ENCODE measurements at places on chromosomes 2 and 18.
A peak's percentile ranks its signal among the peaks of the same experiment; 100 is the strongest.

DNA sequence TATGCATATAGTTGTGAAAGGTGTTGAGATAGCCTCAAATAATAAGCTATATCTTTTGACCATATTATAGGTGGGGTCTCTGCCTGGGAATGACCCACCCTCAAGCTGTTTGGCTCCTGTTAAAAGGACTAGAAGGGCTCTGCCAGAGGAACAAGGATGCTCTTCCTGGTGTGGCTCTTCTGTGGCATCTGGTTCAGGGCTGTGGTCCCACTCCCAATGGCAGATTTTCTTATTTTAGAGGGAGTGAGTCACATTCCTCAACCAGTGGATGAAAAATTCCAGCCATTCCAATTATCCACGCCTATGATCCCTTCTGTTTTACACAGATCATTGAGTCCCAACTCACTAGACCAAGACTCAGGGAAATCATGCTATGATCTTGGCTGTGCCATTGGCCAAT, 119.9 kb downstream of the PARD3B start:
- peak; percentile 10 for DNase-seq

- no peak for DNase-seq
Measured at GRCh38 chr2:36695746-36696415, 626 bp upstream of the VIT start.

DNA sequence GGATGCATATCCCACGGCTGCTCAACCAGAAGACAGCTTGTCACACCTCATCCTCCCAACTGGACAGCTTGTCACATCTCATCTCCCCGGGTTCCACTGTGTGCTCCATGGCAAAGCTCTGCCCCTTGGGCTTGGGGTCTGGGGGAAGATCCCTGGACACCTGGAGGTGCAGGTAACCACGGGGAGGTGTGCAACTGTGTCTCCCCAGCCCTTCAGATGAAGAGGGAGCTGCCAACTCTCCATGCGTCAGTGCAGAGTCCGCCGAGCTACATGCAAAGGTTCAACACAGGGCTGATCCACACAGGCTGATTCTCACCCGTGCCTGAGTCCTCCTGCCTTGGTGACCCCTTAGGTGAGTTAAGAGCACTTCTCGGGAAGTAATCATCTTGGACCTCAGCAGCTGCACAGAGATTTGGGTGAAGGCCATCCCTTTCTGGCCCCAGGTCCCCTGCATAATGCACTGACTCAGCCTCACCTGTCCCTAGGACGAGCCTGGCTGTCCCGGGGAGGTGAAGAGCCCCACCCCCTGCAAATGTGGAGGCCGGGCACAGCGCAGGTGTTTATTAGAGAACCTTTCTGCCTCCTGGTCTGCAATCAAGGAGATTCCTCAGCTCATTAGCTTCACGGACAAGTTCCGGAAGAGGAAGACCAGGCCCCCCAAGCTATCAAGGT, 157.9 kb downstream of the PXDN start:
- no peak for DNase-seq

- no peak for DNase-seq
Measured at GRCh38 chr18:10909724-10910123, 239.6 kb downstream of the PIEZO2 start.

DNA sequence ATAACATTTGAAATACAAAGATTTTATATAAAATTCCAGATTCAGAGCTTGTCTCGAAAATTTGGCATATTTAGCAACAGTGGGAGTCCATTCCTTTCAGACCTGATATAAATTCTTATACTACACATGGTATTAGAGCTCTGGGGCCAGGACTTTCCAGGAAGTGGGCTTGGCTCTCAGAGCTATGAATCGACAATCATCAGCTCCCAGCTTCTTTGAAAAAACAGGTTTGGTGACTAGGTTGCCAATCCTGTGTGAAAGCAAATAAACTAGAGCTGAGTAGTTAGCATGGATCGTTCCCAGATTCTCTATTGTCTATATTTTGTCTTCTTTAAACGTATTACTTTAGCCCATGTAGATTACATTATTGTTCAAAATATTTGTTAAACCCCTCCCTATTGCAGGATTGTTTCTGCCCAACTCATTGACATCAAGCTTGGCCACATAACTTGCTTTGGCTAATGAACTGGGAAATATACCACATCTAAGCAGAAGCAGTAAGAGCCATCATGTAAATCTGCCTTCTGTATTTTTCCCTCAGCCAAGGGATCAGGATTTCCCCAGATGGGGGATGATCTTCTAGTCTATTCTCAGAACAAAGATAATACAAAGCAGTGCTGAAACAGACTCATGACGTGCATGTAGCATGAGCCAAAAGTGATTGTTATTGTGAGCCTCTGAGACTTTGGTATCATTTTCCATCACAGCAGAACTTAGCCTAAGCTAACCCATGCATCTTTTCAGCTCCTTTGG, 105.4 kb downstream of the KCNH7 start:
- no peak for DNase-seq

DNA sequence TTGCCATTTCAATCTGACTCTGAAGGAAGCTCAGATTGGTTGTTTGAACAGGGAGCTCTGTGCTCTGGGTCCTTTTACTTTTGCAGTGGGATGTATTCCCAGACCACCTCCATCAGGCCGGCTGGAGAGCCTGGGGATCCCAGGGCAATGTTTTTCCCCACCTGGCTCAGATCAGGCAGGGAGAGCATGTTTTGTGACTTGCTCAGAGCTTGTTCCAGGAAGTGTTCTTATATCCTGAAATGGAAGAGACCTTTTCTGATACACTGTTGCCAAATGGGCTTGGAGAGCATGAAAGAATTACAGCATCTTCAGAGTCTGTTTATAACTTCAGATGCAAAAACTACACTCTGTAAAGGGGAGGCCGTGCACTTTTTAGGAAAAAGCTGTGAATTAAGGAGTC, 56.0 kb downstream of the LIPG start:
- no peak for DNase-seq

DNA sequence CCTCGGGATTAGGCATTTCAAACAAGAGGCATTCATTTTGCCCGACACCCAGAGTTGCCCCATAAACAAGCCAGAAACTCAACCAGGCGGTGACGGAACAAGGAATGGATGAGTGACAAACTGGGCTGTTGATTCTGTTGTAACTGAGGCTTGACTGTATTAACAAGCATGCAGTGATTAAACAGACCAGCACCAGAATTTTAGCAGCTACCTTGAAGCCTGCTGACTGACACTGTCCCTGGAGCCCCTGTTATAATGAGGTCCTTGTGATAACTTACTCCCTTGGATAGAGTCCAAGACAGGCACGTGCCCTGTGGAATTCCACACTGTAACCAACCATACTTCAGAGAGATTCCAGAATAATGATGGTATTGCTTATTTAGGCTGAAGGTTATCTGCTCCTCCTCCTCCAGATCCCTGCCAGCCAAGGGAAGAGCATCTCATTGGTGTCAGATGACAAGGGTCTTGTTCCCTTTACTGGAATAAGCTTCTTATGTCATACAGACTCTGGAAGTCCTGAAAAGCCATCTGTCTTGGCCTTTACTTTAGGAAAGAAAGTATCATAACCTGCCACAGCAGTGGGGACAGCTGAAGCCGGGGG, 97.1 kb upstream of the RMDN2 start:
- DNase-seq: no peak

GRCh38 chr2:69217333-69218080, 169.5 kb downstream of the GFPT1 start:
- DNase-seq: no peak

DNA sequence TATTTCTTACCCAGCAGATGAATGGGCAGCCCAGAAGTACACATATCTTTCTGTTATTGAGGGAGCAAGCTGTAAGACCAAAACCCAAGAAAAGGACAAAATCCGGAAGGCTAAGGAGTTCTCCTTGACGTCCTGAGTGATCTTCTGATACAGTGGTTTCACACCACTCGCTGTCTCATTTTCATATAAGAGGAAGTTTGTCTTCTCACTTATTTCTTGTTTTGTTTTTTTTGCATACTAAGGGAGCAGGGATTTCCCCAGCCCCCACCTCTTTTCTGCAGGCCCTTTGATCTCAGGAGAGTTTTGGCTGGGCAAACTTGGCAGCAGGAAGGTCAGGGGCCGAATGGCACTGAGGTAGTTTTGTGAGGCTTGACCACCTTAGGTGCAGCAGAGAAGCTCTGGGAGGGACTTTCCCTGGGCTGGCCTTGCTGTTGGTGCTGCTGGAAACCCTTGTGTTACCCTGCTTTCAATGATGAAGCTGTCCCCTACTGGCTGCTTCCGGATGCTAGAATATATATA, 13.3 kb downstream of the CHRNA1 start:
- no peak for DNase-seq

- DNase-seq: no peak
Measured at GRCh38 chr2:212766921-212767320, 228.3 kb upstream of the ERBB4 start.

Measured in A549 (cell line).